ENCODE measurements at places on chromosomes 16 and 17.

DNA sequence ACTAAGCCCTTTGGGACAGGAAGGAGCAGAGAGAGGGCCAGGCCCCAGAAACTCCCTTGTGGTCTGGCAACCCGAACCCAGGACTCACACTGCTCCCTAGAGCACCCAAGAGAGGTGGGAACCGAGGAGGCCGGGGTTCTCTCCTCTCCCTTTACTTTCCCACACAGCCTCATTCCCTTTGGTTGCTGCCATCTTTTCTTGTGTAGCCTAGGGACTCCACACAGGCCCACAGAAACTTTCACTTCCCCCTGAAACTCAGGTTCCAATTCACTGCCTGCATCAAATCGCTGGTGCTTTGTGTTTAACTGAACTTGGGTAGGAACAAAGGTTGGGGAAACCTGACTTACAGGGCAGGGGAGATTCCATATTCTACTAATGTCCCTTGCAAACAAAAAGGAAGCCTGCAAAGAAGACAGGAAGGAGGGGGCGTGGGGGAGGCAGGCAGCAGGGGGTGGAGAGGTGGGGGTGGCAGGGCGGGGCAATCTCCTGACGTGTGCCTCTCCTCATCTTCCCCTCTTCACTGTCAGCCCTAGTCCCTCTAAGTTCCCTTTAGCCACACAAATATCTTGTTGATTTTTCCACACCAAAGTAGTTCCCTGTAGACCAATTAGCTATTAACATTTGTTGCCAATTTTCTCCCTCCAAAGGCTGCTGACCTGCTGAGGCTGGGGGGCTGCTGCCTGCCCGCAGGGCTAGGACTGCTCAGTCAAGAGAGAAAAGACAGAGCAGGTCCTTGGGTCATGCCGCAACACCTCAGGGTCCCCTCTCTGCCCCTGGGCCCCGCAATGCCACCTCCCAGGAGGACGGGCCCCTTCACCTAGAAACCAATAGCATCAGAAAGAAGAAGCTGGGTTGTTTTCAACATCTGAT is 8.0 kb downstream of the ST3GAL2 start:
- DNase-seq: peak; percentile 61

- DNase-seq: no peak
Measured at GRCh38 chr17:9217151-9218056, 196.1 kb downstream of the NTN1 start.

DNA sequence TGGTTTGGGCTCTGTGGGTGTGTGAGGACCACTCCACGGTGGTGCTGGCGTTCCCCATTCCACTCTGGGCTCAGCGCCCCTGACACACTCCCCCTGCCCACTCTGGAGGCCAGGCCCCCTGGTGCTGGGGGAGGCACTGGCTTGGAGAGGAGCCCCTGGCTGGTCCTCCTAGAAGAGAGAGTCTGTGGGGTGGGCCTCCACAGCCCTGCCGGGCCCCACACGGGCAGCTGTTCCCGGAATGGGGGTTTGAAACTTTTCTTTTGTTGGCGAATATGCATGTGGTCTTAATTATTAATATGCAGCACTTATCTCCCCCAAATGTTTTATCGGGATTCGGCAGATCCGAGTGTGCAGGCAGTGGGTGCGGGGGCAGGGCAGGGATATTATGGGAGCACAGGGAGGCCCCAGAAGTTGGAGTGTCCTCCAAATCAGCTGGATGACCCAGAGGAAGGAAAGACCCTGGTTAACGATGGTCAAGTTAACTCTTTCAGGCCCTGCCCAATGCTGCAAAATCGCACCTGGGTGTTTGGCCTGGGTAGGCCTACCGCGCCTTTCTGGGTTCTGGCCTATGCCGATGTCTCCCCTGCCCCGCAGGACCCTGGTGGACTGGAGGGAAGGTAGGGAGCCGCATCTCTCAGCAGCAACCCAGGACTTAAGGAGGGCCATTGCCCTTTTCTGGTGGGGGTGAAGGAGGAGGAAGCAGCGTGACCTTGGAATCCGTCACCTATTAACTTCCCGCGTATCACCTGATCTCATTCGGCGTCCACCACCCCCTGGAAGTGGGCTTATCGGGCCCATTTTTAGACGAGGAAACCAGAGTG is 36.0 kb downstream of the TMEM235 start:
- DNase-seq: no peak

- DNase-seq: no peak
Measured at GRCh38 chr17:35909408-35909807, 21.2 kb downstream of the RDM1 start.

- DNase-seq: no peak
Measured at GRCh38 chr17:61484174-61484573, 32.0 kb downstream of the TBX4 start.

- no peak for DNase-seq
Measured at GRCh38 chr16:20839504-20839903, 33.2 kb downstream of the REXO5 start.

DNA sequence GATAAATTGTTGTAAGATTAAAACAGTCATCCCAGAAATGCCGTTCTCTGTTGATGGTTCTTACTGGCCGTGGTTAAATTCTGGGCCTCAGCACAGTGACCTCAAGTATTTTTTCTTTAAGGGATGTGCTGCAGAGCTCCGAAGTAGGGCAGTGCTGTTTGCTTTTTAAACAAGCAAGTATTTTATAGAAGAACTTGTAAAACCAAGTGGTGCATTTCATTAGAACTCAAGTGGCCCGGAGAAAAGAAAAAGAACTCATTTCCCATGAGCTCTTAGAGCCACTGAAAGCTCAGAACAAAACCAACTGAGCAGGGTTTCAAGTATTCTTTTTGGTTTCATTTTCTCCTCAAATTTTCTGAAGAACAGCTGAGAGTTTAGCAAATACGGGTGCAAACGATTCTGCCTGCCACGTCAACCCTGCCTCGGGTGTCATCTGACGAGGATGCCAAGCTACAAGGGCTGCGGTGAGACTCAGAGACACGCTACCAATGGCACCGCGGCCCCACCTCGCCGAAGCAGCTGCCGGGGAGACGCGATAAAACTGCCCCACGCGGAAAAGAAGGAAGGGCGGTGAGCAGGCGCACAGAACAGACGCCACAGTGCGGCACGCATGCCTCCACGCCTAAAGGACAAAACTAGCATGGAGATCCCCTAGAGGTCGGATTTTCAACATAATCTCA is 6.3 kb downstream of the LMF1 start:
- DNase-seq: no peak

GRCh38 chr17:42378959-42379594 is 9.2 kb downstream of the STAT3 start:
- DNase-seq: no peak

GRCh38 chr16:31527734-31528274 is at the start of gene AHSP:
Gene AHSP, plus strand, starts transcription at chr16:31527900. Its CDS starts 240 bp downstream, at chr16:31528140.
- no peak for DNase-seq

- no peak for DNase-seq
Measured at GRCh38 chr16:67781565-67781921, 24.8 kb downstream of the RANBP10 start.

DNA sequence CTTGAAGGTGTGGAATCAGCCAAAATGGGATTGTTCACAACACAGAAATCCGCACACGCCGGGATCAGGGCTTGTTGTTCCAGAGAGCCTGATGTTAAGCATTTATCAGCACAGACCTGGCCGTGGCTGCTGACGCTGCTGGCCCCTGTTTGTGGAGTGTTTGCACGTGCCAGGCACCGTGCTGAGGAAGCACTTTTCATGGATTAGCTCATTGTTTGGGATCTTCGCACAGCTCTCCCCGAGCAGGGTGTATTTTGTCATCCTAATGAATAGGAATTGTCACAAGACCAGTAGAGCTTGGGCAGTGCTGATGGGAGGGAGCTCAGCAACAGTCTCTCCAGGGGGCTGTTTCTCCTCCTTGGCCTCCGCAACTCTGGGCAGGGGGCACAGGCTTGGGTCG is 160.4 kb upstream of the PLCG2 start:
- no peak for DNase-seq

- DNase-seq: no peak
Measured at GRCh38 chr17:78705071-78705470, 77.0 kb downstream of the CYTH1 start.

GRCh38 chr16:10538583-10538982 is 41.8 kb downstream of the EMP2 start:
- no peak for DNase-seq

- no peak for DNase-seq
Measured at GRCh38 chr16:88504489-88505404, 51.7 kb downstream of the ZFPM1 start.

- no peak for DNase-seq
Measured at GRCh38 chr16:85988723-85989313, 89.9 kb downstream of the IRF8 start.

DNA sequence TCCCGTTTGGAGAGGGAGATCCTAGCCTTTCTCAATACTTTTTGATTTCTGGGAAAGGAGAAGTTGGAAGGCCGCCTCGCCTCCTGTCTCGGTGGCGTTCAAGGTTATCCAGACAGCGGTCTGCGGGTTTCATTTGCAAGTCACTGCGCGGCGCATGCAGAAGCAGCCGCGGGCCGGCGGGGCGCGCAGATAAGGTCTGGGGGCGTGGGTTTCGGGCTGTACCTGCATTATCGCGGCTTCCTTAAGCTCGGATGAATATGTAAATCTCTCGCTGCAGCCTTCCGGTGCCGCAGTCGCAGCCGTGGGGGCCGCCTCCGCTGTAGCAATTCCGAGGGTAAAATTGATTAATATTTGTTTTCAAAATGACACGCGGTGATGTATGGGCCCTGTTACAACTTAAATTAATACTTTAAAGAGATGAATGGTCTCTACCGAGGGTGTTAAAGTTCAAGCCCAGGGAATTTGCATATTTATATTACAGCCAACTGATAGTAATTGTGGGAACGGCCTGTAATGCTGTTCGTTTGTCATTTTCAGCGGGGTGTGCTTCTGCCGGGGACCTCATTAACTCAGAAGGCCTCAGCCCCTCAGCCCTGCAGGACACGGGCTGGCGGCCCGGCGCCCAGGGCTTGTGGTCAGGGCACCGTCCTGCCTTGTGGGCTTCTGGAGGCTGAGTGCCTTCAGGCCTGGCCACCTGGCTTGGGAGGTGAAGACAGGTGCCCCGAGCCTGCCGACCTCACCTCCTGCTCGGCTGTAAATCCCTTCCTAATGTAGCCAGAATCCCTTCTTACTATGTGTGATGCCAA is 99.4 kb downstream of the CYLD start:
- no peak for DNase-seq

GRCh38 chr17:68973098-68973846 is 18.1 kb upstream of the ABCA8 start:
- no peak for DNase-seq

- no peak for DNase-seq
Measured at GRCh38 chr17:75808549-75808904, 23.9 kb downstream of the UNK start.

DNA sequence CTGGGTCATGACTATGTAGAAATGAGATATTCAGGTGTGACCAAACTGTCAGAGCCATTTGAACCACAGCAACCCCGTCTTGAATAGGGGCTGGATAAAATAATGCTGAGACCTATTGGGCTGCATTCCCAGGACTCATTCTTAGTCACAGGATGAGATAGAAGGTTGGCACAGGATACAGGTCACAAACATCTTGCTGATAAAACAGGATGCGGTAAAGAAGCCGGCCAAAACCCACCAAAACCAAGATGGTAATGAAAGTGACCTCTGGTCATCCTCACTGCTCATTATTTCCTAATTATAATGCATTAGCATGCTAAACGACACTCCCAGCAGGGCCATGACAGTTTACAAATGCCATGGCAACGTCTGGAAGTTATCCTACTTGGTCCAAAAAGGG is 545.5 kb downstream of the TMEM114 start:
- DNase-seq: no peak

- DNase-seq: no peak
Measured at GRCh38 chr16:10356870-10357842, 28.7 kb upstream of the ATF7IP2 start.

DNA sequence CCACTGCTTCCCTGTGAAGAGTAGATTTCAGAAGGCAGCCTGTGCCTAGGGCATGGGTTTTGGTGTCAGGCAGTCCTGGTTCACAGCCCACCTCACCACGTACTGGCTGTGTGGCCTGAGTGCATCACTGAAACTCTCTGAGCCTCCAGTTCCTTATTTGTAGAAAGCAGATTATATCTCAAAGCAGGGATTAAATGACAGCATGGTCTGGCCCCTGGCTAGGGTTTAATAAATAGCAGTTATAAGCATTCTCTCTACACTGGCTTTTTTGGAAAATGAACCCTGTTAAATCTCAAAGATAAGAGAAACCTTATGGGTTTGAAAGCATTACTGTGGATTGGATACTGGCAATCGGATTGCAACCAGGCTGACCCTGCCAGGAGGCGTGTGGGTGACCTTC is 2.9 kb upstream of the MT1M start:
- no peak for DNase-seq

GRCh38 chr16:3252967-3253366 is 3.5 kb downstream of the MEFV start:
- DNase-seq: no peak

DNA sequence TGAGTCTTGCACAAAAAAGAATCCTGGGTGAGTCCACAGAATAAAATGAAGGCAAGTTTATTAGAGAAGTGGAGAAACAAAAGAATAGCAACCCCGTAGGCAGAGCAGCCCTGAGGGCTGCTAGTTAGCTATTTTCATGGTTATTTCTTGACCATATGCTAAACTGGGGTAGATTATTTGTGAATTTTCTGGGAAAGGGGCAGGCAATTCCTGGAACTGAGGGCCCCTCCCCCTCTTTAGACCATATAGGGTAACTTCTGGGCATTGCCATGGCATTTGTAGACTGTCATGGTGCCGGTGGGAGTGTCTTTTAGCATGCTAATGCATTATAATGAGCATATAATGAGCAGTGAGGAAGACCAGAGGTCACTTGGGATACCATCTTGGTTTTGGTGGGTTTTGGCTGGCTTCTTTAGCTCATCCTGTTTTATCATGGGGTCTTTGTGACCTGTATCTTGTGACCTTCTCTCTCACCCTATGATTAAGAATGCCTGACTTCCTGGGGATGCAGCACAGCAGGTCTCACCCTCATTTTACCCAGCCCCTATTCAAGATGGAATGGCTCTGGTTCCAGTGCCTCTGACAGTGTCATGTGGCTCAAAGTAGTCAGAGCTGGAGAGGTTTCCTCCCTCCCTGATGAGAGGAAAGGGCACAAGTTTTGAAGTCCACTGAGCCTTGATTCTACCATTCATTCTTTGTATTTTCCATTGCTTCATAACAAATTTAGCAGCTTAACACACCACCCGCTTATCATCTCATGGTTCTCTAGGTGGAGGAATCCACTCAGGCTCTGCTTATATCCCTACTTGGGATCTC is 55.7 kb upstream of the LGALS9 start:
- no peak for DNase-seq

DNA sequence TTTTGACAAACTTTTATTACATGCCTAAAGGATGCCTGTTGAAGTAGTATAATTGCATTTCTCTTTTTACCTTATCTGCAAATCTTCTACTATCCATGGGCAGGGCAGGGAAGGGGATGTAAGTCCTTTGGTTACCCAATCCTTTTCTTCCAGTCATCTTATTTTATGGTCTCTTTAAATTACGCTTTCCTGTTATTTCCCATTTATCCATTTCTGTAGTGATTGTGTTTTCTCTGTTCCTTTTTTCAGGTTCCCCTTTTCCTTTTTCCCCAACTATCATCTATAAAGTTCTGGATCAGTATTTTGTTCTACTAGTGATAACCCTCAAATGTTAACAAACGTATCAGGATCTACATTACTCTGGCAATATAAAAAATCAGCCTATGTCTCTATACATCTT is 3.3 kb upstream of the ABCA9 start:
- DNase-seq: no peak
